Memory B cell (primary cell): ENCODE measurements at places on chromosomes 5 and 9.

- peak overlapping the region; percentile 81 for H3K4me3 ChIP-seq
- peaks cover 1% of the 10 kb centered on the region for H3K36me3 ChIP-seq
- H3K4me1 ChIP-seq: peaks cover 7% of the 10 kb centered on the region
- DNase-seq: peak; percentile 12
- peak overlapping the region; percentile 88 for H3K27ac ChIP-seq
Observed at GRCh38 chr9:96136992-96137670, 164.8 kb downstream of the HSD17B3 start.

DNA sequence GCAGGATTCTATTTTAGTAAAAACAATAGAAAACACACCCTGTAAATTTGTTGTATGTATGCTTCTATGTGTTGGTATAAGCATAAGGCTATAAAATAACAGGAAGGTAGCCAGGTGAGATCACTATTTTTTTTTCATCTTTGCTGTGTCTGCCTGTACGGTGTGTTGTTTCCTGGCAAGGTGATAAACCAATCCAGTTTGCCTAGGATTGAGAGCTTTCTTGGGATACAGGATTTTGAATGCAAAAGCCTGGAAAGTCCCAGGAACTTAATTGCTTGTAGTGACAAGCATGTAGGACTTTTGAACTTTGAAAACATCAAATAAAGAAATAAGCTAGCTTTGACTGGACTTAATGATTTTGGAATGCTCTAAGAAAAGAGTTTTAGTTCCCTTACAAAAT, 83.3 kb upstream of the RORB start:
- no peaks in the 10 kb centered on the region for H3K36me3 ChIP-seq
- no peaks in the 10 kb centered on the region for H3K4me1 ChIP-seq
- DNase-seq: no peak
- H3K27me3 ChIP-seq: no peaks in the 10 kb centered on the region

- H3K36me3 ChIP-seq: peaks cover 1% of the 10 kb centered on the region
- no peaks in the 10 kb centered on the region for H3K4me1 ChIP-seq
- no peak overlapping the region for H3K4me3 ChIP-seq
- peaks cover 46% of the 10 kb centered on the region for H3K27me3 ChIP-seq
Observed at GRCh38 chr9:113682297-113682771, 193.8 kb upstream of the ZNF618 start.

- no peak for DNase-seq
- no peak overlapping the region for H3K27ac ChIP-seq
- H3K27me3 ChIP-seq: peaks cover 3% of the 10 kb centered on the region
- no peaks in the 10 kb centered on the region for H3K36me3 ChIP-seq
Observed at GRCh38 chr9:87201351-87201751, 254.0 kb upstream of the GAS1 start.

GRCh38 chr9:91241909-91242308, 119.8 kb downstream of the AUH start:
- peaks cover 14% of the 10 kb centered on the region for H3K4me1 ChIP-seq
- no peak overlapping the region for H3K4me3 ChIP-seq
- no peak overlapping the region for H3K27ac ChIP-seq
- H3K36me3 ChIP-seq: peaks cover 7% of the 10 kb centered on the region
- H3K27me3 ChIP-seq: no peaks in the 10 kb centered on the region

- no peak overlapping the region for H3K27ac ChIP-seq
- H3K36me3 ChIP-seq: no peaks in the 10 kb centered on the region
- no peaks in the 10 kb centered on the region for H3K4me1 ChIP-seq
- H3K27me3 ChIP-seq: no peaks in the 10 kb centered on the region
- no peak overlapping the region for H3K4me3 ChIP-seq
Observed at GRCh38 chr9:97793067-97793466, 60.0 kb upstream of the FOXE1 start.

GRCh38 chr9:134781591-134782302, 98.9 kb upstream of the FCN2 start:
- DNase-seq: no peak
- no peaks in the 10 kb centered on the region for H3K4me1 ChIP-seq
- H3K27me3 ChIP-seq: no peaks in the 10 kb centered on the region
- H3K4me3 ChIP-seq: no peak overlapping the region

- peaks cover 13% of the 10 kb centered on the region for H3K36me3 ChIP-seq
- peaks cover 48% of the 10 kb centered on the region for H3K4me1 ChIP-seq
- H3K4me3 ChIP-seq: no peak overlapping the region
- no peak for DNase-seq
- H3K27ac ChIP-seq: peak overlapping the region; percentile 40
- no peaks in the 10 kb centered on the region for H3K27me3 ChIP-seq
Observed at GRCh38 chr9:79588488-79589223, 16.9 kb downstream of the TLE4 start.

DNA sequence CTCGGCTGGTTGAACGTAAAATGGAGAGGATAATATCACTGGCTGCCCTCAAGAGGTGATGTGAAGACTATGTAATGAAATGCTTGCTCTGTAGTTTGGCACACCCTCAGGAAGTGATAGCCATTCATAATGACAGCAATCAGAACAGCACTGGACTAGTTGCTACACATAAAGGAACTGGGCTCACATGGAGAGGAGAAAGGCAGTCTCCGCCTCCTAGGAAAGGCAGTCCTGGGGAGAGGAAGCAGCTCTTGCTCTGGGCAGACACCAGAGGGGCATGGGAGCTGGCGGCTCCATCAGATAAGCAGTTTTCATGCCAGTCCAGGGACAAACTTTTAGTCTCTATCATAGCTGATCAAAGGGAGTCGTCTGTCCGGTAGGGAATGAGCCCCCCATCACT, 46.9 kb downstream of the ARHGEF37 start:
- H3K36me3 ChIP-seq: peaks cover 2% of the 10 kb centered on the region
- peaks cover 10% of the 10 kb centered on the region for H3K4me1 ChIP-seq
- no peak for DNase-seq
- H3K27me3 ChIP-seq: no peaks in the 10 kb centered on the region
- no peak overlapping the region for H3K4me3 ChIP-seq
